ENCODE measurements at places on chromosomes 4 and X.

GRCh38 chrX:103817502-103817901 is 14.6 kb downstream of the RAB9B start:
- peak; percentile 8 for DNase-seq

GRCh38 chr4:24836661-24837242 is 41.4 kb downstream of the SOD3 start:
- DNase-seq: no peak

GRCh38 chrX:10021461-10022272 is 54.5 kb downstream of the CLDN34 start:
- no peak for DNase-seq

- no peak for DNase-seq
These were observed 110.8 kb upstream of the SHOX start for GRCh38 chrX:519741-520140.

- DNase-seq: no peak
These were observed 18.6 kb downstream of the ATP8A1 start for GRCh38 chr4:42638321-42638720.

DNA sequence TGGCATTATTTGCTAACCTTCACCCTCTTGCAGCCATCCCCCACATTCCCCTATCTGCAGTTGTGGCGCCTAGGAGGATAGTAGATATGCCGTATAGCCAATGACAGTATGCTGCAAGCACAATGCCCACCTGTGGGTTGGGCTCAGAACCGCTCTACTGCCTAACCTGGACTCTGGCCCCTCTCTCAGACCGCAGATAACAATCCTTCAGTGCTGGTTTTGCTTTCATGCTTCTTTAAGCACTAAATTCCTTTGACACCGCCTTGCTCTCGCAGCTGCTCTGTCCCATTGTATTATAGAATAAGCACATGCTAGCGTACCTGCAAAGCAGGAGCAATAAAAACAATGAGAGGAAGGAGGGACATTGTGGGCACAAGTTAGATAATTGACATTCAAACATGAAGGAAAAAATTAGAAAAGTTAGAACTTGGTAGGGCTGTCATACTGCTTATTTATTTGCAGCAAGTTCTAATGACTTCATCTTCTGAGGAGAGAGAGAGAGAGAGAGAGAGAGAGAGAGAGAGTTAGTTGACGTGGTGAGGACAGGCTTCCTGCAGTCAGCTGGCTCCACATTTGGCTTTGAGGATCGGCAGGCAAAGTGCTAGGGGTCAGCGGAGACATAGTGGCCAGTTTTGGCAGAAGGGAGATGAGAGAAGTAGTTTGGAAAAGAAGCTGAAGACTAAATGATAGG is 55.8 kb downstream of the WWC2 start:
- DNase-seq: no peak

- no peak for DNase-seq
These were observed 707.8 kb downstream of the STIM2 start for GRCh38 chr4:27568236-27568951.

DNA sequence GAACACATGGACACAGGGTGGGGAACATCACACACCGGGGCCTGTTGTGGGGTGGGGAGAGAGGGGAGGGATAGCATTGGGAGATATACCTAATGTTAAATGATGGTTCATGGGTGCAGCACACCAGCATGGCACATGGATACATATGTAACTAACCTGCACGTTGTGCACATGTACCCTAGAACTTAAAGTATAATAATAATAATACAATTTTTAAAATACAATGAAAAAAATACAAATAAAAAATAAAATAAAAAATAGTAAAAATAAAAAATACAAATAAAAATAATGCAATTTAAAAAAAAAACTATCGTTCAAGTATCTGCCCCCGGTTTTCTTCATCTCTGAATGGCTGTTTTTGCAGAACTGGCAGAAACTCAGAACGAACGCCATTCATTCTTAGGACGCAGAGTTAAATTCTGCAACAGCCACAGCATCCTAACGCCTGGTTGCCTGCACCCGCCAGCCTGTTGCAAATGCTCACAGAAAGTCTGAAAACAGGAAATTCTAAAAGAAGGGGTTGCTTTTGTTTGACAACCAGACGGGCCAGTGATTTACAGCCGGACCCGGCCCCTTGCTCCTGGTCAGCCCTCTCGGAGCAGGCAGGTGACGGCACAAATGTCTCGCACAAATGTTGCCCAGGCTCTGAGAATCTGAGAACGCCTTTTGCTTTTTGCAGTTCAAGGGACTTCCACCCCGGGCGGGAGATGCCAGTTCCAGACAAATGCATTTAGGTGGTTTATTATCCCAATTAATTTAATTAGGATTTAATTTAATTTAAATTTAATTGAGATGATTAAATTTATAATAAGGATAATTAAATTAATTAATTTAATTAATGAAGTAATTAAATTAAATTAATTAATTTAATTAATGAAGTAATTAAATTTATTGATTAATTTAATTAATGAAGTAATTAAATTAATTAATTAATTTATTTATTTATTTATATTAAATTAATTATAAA is 47.8 kb downstream of the CRLF2 start:
- no peak for DNase-seq

GRCh38 chr4:12703036-12703435 is 781.1 kb downstream of the RAB28 start:
- DNase-seq: no peak

DNA sequence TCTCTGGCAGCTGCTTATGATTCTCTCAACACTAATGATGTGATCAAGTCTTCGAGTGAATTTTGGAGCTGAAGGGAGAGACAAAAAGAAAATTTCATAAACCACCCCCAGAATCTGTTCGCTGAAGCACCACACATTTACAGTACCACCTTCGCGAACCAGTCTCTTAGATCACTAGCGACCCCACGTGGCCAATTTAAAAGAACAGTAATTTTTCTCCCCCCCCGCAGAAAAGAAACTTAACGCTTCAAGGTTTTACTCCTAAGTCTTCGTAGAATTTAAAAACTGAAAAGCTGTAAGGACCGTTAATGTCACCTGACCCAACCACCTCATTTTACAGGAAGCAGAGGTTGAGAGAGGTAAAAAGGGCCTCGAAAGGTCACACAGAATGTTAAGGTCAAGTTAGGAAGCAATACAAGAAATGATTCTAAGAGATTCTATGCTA is 187.5 kb downstream of the QDPR start:
- DNase-seq: no peak

DNA sequence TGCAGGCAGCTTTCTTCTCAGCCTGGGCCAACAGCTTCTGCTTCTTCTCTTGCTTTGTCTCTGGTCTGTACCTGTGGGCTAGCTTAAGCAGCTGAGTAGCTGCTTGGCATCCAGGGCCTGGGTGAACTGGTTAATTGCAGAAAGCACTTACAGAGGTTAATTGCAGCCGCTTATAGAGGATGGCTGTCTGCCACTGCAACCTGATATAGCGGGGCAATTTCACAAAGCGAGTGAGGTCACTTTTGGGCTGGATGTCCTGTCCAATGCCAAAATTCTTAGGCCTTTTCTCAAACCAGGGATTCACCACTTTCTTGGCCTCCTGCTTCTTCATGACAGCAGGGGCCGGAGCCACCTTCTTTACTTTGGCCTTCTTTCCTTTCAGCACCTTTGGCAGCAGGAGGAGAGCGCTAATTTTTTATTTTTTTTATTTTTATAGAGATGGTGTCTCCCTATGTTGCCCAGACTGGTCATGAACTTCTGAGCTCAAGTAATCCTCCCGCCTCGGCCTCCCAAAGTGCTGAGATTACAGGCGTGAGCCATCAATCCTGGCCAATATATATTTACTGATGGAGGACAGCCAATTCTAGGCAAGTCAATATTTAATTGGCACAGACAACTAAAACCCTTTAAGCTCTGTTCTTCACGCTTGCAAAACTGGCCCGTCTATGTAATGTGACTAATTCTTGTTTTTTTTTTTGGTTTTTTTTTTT is 61.0 kb downstream of the ENOPH1 start:
- no peak for DNase-seq

DNA sequence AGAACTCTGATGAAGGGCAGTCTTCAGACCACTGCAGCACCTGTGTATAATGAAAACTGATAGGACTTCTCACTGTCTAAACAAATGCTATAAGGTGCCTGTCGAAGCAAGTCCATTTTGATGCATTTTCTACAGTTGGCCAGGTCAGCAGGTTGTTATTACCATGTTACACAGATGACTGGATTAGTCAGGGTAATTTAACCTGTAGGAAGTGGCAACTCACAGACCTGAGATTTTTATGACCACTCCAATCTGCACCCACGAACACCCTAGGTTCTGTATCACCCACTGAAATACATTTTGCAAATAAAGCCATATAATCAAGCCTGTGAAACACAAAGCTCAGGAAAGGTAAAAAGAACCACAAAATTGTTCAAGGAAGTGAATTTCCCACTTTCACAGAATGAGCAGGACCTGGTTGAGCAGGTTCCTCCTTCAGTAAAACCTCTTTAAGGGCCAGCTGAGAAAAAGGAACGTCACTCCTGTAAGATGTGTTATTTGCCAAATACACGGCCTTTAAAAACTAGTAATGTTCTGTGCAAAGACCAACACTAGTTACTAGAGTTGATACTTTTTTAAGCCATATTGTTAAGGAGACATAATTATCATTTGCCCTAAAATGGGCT is 12.7 kb downstream of the MAML3 start:
- DNase-seq: no peak

- no peak for DNase-seq
These were observed 43.1 kb downstream of the GASK1B start for GRCh38 chr4:158129694-158130093.

DNA sequence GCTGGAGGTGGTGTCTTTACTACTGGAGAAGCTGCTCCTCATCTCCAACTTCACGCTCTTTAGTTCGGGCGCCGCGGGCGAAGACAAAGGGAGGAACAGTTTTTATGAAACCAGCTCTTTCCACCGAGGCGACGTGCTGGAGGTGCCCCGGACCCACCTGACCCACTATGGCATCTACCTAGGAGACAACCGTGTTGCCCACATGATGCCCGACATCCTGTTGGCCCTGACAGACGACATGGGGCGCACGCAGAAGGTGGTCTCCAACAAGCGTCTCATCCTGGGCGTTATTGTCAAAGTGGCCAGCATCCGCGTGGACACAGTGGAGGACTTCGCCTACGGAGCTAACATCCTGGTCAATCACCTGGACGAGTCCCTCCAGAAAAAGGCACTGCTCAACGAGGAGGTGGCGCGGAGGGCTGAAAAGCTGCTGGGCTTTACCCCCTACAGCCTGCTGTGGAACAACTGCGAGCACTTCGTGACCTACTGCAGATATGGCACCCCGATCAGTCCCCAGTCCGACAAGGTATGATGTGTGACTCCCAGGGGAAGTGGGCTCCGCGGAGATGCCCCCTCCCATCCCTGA is 634 bp downstream of the LRAT start:
- no peak for DNase-seq

GRCh38 chrX:1584237-1585011 is 7.0 kb upstream of the AKAP17A start:
- no peak for DNase-seq

GRCh38 chr4:16231570-16232245 is 5.4 kb upstream of the TAPT1 start:
- DNase-seq: no peak

- no peak for DNase-seq
These were observed 33.4 kb downstream of the AFAP1 start for GRCh38 chr4:7906171-7906701.

- DNase-seq: no peak
These were observed 27.9 kb downstream of the FGF13 start for GRCh38 chrX:138683600-138683999.

- DNase-seq: no peak
These were observed 4.1 kb upstream of the ARX start for GRCh38 chrX:25019707-25020390.

DNA sequence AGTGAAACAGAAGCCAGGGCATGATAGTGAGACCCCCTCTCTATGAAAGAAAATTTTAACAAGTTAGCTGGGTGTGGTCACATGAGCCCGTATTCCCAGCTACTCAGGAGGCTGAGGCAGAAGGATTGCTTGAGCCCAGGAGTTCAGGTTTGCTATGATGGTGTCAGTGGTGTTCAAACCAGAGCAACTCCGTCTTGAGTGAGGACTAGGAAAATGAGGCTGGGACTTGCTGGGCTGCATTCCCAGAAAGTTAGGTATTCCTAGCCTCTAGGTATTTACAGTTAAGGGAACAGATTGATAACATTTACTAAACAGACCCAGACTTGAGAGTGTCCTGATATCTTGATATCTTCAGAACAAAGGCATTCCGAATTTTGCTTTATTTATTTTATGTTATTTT is 37.0 kb upstream of the NOCT start:
- DNase-seq: no peak

- DNase-seq: no peak
These were observed 248.2 kb downstream of the PARM1 start for GRCh38 chr4:75180790-75181776.

- no peak for DNase-seq
These were observed 84.4 kb downstream of the PPARGC1A start for GRCh38 chr4:23805450-23805851.

GRCh38 chr4:7381221-7381889 is 53.4 kb downstream of the PSAPL1 start:
- no peak for DNase-seq

DNA sequence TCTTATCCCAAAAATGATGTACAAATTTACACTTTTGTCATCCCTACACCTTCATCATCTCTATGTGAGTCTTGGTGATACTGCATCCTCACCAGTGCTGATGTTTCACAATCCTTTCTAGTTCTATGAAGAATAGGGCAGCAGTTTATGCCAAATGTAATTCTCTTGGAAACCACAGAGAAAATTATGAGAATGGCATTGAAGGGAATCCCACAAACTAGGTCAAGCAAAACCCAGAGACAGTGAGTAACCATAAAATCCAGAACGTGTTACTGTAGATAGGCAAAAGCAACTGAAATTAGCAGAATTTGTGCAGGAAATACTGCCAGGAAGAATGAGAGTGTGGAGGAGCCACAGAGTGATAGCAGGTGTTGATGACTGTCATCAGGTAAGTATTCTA is 24.5 kb downstream of the IL15 start:
- DNase-seq: no peak

- DNase-seq: no peak
These were observed 257.7 kb downstream of the OPHN1 start for GRCh38 chrX:68175562-68175961.

- no peak for DNase-seq
These were observed 142.4 kb upstream of the GLRA2 start for GRCh38 chrX:14386981-14387380.

- DNase-seq: no peak
These were observed 539.8 kb upstream of the SLIT2 start for GRCh38 chr4:19711871-19712270.

- DNase-seq: no peak
These were observed 37.0 kb upstream of the CT83 start for GRCh38 chrX:116499780-116500179.

DNA sequence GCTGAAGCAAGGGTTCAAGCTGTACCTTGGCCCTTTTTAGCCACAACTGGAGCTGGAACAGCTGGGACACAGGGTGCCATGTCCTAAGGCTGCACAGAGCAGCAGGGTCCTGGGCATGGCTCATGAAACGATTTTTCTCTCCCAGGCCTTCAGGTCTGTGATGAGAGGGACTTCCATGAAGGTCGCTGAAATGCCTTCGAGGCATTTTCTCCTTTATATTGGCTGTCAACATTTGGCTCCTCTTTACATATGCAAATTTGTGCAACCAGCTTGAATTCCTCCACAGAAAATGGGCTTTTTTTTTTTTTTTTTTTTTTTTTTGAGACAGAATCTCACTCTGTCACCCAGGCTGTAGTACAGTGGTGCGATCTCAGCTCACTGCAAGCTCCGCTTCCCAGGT is 430.8 kb downstream of the PCDH11X start:
- no peak for DNase-seq

Data from C1 segment of cervical spinal cord (tissue), 14 donors.